COLO829 (cell line): ENCODE measurements at places on chromosomes 5 and 9.

GRCh38 chr5:143758750-143759149 is 53.2 kb upstream of the HMHB1 start:
- no peak for DNase-seq

DNA sequence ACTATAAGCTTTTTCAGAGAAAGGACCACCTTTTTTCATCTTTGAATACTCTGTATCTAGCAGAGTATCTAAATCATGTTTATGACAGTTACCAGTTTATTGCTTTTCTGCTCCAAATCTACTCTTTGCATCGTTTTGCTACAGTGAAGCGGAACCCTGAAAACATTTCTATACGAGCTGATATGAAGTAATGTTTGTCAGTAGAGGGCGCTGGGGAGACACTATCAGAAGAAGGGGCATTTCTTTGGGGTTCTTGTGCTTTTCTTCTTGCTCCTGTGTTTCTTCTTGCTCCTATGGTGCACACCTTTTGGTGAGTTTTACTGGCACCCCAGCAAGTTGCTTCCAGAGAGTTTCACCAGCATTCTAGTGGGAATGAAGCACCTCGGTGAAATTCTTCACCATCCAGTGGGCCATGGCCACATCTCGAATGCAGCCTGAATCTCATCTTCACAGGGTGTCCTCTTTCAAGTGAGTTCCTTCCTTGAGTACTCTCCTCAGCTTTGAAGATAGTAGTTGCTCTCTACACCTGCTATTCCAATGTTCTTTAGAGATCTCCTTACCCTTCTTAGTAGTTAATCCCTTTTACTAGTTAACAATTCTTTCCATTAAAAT is 98.4 kb downstream of the FGF1 start:
- DNase-seq, result no peak

DNA sequence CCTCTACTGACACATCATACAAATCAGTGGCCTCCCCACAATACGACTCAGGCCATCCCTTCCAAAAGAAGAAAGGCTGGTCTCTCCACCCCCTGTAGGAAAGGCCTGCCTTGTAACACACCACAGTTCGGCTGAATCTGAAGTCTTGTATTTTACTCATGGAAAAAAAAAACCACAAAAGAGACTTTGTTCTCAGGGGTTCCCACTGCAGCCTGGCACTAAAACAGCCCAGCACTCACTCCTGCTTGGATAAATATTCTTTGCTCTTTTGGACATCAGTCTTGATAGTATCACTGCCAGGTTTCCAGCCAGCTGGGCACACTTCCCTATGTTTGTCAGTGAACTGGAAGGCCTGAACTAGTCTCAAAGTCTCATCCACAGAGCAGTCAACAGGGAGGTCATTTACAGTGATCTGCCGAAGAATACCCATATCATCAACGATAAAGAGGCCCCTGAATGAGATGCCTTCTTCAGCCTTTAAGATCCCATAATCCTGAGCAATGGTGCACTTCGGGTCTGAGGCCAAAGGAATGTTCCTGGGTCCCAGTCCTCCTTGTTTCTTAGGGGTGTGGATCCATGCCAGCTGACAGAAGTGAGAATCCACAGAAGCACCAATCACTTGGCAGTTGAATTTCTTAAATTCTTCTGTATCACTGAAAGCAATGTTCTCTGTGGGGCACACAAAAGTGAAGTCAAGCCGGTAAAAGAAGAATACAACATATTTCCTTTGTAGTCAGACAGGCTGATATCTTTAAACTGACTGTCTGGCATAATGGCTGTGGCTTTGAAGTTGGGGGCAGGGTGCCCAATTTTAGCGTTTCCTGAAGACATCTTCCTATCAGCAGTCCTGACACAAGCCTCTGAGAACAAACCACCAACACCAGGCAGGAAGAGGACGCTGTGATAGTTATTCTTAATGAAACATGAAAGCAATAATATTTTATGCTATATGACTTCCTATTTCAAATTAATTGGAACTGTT is 198.1 kb downstream of the LURAP1L start:
- DNase-seq, result peak; percentile 61

- no peak for DNase-seq
These were observed 20.9 kb upstream of the LURAP1L start for GRCh38 chr9:12753931-12754330.

DNA sequence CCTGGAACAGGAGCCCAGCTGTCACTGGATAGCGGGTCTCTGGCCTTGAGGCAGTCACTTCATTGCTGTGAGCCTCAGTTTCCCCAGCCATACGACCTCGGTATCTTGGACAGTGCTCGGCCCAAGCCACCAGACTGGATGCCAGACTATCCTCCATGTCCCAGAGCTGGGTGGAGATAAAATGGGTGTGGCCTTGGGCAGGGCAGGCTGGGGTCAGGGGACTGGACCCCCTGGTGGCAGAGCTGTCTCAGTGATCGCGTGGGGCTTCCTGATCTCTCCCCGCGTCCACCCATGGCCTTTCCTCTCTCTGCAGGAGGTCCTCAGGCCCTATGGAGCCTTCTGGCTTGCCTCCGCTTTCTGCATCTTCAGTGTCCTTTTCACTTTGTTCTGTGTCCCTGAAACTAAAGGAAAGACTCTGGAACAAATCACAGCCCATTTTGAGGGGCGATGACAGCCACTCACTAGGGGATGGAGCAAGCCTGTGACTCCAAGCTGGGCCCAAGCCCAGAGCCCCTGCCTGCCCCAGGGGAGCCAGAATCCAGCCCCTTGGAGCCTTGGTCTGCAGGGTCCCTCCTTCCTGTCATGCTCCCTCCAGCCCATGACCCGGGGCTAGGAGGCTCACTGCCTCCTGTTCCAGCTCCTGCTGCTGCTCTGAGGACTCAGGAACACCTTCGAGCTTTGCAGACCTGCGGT is 10.0 kb downstream of the SLC2A8 start:
- no peak for DNase-seq

- no peak for DNase-seq
These were observed 242.5 kb downstream of the MLLT3 start for GRCh38 chr9:20379804-20380225.

DNA sequence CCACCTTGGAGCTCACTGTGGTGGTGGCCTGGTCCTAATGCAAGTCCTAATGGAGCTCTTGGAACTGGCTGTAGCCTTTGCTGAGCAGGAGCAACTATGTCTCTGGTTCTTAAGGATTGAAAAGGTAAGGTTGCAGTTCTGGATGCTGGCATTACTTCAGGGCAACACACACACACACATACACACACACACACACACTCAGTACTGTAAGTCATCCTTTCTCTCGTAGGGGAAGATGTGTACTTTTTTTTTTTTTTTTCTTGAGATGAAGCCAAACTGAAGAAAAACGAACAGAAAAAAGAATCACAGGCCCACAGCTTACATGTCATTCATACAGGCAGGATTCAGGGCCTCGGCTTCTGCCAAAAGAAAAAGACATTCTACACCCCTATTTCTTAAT is 81.1 kb upstream of the RPS23 start:
- no peak for DNase-seq

GRCh38 chr5:58763390-58763789 is 180.5 kb downstream of the RAB3C start:
- no peak for DNase-seq

- DNase-seq, result no peak
These were observed 61.3 kb downstream of the DROSHA start for GRCh38 chr5:31470608-31471007.

GRCh38 chr5:84881737-84882136 is 497.1 kb upstream of the EDIL3 start:
- DNase-seq, result no peak
